ENCODE measurements at places on chromosomes 2 and 18. TPM values are rescaled to one million over a fixed set of nuclear protein-coding genes. Genes with fewer than 3 reads are reported as not detected.

- H3K4me3 ChIP-seq = no peak overlapping the region
- no peaks in the 10 kb centered on the region for H3K36me3 ChIP-seq
- peaks cover 27% of the 10 kb centered on the region for H3K4me1 ChIP-seq
These were observed 44.0 kb upstream of the UBE2F start for GRCh38 chr2:237922641-237923361.

- H3K27me3 ChIP-seq = peaks cover 7% of the 10 kb centered on the region
- peaks cover 13% of the 10 kb centered on the region for H3K4me1 ChIP-seq
- no peak for DNase-seq
- no peaks in the 10 kb centered on the region for H3K36me3 ChIP-seq
These were observed 599 bp downstream of the ADAM23 start for GRCh38 chr2:206443735-206444527.

DNA sequence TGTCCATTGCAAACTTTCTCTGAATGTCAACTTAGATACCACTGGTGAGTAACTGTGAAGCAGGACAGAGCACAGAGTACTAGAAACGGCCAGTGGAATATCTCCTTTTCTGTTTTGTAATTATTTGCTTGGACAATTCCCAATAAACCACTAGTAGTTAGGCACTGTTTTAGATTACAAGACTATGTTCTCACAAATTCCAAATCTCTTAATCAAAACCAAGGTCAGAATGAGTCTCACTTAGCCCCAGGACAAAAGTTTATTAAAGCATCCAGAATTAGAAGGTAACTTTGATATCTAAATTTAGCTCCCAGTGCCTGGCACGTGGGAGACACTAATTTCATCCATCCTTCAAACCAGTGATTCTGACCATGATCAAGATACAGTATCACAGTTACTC is 89.0 kb downstream of the ZNF521 start:
- no peaks in the 10 kb centered on the region for H3K27me3 ChIP-seq
- no peak for DNase-seq
- H3K36me3 ChIP-seq = peaks cover 11% of the 10 kb centered on the region
- peaks cover 34% of the 10 kb centered on the region for H3K4me1 ChIP-seq

The VWC2L gene
- not detected for total RNA-seq

The CERKL gene
- total RNA-seq = not detected

The IL1R1 gene
- total RNA-seq = 59.8 TPM

The POTEE gene
- not detected for total RNA-seq

The ZNF2 gene
- 5.8 TPM for total RNA-seq

The TBC1D8 gene
- 15.2 TPM for total RNA-seq

The SP140 gene
- 1.0 TPM for total RNA-seq

All from osteocyte (in vitro differentiated cells).